ENCODE measurements at places on chromosomes 7 and 10. TPM values are rescaled to one million over a fixed set of nuclear protein-coding genes. Genes with fewer than 3 reads are reported as not detected.

The FLNC gene
- polyA plus RNA-seq: 10.8 TPM

The GBX1 gene
- 0.14 TPM for polyA plus RNA-seq

The PKD2L1 gene
- polyA plus RNA-seq: 0.18 TPM

The RHOBTB1 gene
- 76.7 TPM for polyA plus RNA-seq

The DCLRE1A gene
- 15.9 TPM for polyA plus RNA-seq

The NEUROD6 gene
- polyA plus RNA-seq: not detected

The MGMT gene
- polyA plus RNA-seq: 15.7 TPM

Data from right renal cortex interstitium (tissue), 3 donors.